Upper lobe of left lung (tissue), 6 donors: ENCODE measurements at places on chromosomes 16 and 17.

GRCh38 chr17:18205861-18206260 lies 19.6 kb upstream of the LLGL1 start:
- DNase-seq = no peak

DNA sequence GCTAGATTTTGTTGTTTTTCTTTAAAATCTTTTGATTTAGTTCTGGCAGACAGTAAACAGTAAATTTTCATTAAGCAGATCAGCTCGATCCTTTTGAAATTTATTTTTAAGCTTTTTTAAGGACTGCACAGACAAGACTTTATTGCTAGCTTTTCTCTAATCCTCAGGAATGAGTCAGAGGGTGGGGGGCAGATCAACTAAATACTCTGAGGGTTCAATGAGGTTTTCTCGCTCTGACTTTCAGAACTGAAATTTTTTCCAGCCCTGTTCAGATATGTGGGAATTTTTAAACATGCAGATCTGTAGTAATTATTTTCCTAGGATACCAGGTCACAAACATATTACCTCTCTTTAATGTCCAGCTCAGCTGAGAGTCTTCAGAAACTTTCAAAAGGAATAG lies 977.2 kb downstream of the CDH11 start:
- DNase-seq = no peak

GRCh38 chr17:48928876-48929811 lies 15.5 kb downstream of the SNF8 start:
- DNase-seq = no peak

GRCh38 chr16:12305847-12306801 lies 329.6 kb downstream of the SNX29 start:
- DNase-seq = no peak

GRCh38 chr16:87540072-87540896 lies 47.5 kb upstream of the ZCCHC14 start:
- DNase-seq = no peak

DNA sequence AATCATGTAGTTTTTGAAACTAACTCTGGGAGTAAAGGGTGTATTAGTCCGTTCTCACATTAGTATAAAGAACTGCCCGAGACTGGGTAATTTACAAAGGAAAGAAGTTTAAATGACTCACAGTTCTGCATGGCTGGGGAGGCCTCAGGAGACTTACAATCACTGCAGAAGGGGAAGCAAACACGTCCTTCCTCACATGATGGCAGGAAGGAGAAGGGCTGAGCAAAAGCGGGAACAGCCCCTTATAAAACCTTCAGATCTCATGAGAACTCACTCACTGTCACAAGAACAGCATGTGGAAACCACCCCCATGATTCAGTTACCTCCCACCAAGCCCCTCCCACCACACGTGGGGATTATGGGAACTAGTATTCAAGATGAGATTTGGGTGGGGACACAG lies 256.5 kb upstream of the TNRC6C start:
- no peak for DNase-seq

DNA sequence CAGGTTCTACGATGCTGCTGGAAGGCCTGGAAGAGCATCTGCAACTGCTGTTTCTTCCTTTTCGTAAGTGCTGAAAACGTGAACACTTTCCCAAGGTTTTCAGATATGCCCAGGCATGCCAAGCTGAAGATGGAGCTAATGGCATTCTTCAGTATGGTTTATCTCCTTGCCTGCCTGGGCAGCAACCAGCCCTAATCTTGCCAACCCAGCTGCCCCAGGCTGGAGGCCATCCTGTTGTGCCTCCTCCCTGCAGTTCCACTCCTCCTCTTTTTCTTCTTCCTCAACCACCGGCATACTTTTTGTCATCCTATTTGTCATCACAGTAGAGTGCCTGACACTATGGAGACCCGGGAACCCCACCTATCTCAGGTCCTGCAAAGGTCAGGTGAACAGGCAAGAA lies 1849.3 kb downstream of the TP53TG3F start:
- DNase-seq = no peak

- DNase-seq = no peak
Measured at GRCh38 chr17:4186357-4186881, 43.4 kb downstream of the CYB5D2 start.

DNA sequence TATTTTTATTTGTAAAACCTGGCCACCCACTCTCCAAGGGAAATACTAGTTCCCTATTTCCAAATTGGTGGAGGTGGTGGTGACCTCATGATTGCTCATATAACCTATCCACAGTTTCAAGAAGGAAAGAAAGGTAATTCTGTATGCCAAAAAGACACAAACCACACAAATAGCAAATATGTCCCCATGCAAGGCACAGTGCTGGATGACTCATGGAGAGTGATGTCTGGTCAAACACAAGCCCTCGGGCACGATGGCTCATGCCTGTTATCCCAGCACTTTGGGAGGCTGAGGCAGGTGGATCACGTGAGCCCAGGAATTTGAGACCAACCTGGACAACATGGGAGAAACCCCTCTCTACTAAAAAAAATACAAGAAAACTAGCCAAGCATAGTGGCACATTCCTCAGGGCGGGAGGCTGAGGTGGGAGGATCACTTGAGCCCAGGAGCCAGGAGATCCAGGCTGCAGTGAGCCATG lies 64.2 kb downstream of the GNA13 start:
- DNase-seq = no peak

GRCh38 chr16:85778873-85779272 lies 20.5 kb downstream of the EMC8 start:
- no peak for DNase-seq

GRCh38 chr17:73998653-73999645 lies 204.5 kb upstream of the RPL38 start:
- DNase-seq = no peak

- DNase-seq = no peak
Measured at GRCh38 chr16:77376358-77376757, 58.5 kb downstream of the ADAMTS18 start.

DNA sequence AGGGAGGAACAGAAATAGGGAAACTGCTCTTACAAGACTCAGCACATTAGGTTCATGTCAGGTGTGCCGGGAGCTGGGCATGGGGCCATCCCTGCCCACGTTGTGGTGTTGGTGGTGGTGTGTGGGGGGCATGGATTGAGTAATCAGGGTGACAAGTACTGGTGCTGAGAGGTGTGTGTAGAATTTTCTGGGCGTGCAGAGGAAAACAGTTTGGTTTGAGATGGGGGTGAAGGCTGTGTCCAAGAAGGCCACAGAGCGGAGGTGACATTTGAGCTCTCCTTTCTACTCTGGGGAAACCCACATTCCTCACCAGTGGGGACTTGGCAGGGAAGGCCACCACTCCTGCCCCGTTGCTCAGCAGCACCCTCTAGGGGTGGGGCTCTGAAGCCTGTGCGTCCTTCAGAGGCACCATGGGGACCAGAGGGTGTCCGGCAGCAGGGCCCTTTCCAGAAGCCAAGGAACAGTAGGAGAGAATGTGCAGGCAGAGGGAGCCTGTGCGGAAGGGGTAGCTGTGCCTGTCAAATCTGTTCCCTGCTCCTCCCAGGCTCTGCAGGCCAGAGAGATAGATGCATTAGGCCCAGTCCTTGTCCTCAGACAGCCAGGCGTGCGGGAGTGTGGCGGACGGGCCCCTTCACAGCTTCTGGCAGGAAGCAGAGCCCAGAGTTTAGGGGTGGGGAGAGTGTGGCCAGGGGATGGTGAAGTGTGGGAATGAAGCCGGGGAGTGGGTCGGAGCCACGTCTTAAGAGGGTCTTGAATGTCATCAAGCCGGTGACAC lies 48.7 kb upstream of the GSE1 start:
- no peak for DNase-seq

GRCh38 chr17:5439446-5439764 lies 450 bp upstream of the C1QBP start:
- DNase-seq = no peak

DNA sequence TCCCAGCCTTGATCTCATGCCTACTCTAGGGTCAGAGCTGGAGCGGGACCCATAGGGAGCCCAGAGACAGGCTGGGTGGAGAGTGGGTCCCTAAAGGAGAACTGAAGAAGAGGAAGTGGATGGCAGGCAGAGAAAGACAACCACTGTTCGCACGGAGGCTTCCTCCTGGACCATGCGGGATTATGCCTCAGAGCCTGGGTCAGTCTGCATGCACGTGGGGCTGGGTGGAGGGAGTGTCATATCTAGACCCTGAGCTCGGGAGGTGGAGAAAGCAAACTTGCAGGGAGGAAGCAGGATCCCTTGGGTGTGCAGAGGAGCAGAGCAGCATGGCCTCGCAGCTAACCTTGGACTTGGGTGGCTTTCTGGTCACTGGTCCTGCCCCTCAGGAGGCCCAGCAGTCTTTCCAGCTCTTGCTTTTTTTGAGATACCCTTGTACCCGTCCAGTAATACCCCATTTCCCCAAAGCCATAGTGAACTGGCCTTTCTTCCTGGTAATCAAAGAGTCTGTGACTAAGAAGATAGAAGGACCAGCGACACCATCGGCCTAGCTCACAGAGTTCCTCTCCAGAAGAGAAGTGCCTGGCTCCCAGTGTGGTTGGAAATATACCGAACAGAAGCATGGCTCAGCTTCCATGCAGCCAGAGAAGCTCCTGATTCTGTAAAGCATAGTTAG lies 344.2 kb downstream of the CPPED1 start:
- DNase-seq = no peak
